ENCODE measurements at places on chromosomes 5 and 9. TPM values are rescaled to one million over a fixed set of nuclear protein-coding genes. Genes with fewer than 3 reads are reported as not detected.

The SLC23A1 gene
- not detected for total RNA-seq

The PDGFRB gene
- 6.1 TPM for total RNA-seq

The FLT4 gene
- 0.10 TPM for total RNA-seq

The C5orf46 gene
- not detected for total RNA-seq

The LRRC26 gene
- total RNA-seq, result not detected

The OTP gene
- not detected for total RNA-seq

The TEX48 gene
- total RNA-seq, result not detected

The RXRA gene
- 40.5 TPM for total RNA-seq

The SLC34A1 gene
- total RNA-seq, result not detected

The GFI1B gene
- not detected for total RNA-seq

The RUSC2 gene
- 27.2 TPM for total RNA-seq

The SAPCD2 gene
- total RNA-seq, result 32.5 TPM

The ADRA1B gene
- 0.25 TPM for total RNA-seq

The IL13 gene
- total RNA-seq, result not detected

The EPB41L4B gene
- 3.1 TPM for total RNA-seq

The PCDHA5 gene
- not detected for total RNA-seq

The ACOT12 gene
- not detected for total RNA-seq

The FGF10 gene
- not detected for total RNA-seq

The CCDC187 gene
- 0.02 TPM for total RNA-seq

The EQTN gene
- total RNA-seq, result not detected

The NUDT2 gene
- total RNA-seq, result 19.3 TPM

The XPA gene
- 4.9 TPM for total RNA-seq

The C1QTNF3 gene
- total RNA-seq, result 1.3 TPM

The AQP7 gene
- total RNA-seq, result not detected

The IFNB1 gene
- total RNA-seq, result 0.81 TPM

The RGP1 gene
- 33.7 TPM for total RNA-seq

The NIM1K gene
- not detected for total RNA-seq

The DDX4 gene
- not detected for total RNA-seq

The MYMK gene
- not detected for total RNA-seq
